Activated naive CD8-positive, alpha-beta T cell treated with anti-CD3 and anti-CD28 coated beads for 36 hours (primary cell): ENCODE measurements at places on chromosomes 16 and 17. TPM values are rescaled to one million over a fixed set of nuclear protein-coding genes. Genes with fewer than 3 reads are reported as not detected.

- no peak for DNase-seq
Observed at GRCh38 chr17:80112471-80113032, 11.2 kb downstream of the GAA start.

GRCh38 chr16:11692171-11692570 is 23.9 kb downstream of the SNN start:
- DNase-seq = no peak

DNA sequence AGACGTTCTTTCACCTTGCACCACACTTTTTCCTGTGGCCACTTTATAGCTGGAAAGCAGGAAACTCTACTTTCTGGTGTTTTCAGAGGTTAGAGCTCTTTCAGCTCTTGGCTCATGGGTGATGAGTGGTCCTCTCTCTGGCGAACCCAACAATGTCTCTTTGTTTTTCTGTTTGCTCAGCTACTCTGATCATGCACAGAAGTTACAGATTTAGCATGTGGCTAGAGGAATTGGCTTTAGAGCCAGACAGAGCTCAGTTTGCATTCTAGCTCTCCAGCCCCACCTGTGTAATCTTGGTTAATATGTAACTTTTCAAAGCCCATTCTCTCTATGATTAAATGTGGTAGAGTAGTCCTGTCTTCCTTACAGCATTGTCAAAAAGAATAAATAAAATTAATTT is 225.2 kb downstream of the HAPSTR1 start:
- no peak for DNase-seq

DNA sequence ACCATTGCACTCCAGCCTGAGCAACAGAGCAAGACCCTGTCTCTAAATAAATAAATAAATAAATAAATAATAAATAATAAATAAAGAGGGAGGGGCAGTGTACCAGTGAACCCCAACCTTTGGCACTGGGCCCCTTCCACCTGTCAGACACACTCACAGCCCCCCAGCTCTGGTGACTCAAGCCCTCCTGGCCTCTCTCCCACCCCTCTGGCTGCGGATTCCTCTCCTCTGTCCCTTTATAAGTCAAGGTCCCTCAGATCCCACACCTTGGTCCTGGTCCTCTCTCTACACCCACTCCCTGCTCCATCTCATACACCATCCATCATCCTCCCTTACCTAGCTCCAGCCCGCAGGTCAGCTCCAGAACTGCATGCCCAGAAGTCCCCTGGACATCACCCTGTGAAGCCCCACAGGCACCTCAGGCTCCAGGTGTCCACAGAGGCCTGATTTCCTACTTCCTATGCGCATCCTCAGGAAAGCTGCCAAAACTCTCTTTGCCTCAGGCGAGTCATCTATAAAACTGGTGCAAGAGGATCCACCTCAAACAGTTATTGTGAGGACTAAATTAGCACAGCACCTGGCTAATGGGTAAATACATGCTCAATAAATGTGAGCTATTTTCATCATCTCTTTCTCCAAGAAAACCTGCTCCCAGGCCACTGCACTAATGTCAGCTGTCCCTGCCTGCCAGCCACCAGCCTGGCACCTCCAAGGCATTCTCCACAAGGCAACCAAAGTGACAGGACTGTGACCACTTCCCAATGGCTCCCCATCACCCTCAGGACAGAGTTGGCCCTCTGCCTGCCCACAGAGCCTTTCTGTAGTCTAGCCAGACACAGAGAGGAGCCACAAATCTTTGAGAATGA is 46.8 kb downstream of the BEAN1 start:
- DNase-seq = no peak

DNA sequence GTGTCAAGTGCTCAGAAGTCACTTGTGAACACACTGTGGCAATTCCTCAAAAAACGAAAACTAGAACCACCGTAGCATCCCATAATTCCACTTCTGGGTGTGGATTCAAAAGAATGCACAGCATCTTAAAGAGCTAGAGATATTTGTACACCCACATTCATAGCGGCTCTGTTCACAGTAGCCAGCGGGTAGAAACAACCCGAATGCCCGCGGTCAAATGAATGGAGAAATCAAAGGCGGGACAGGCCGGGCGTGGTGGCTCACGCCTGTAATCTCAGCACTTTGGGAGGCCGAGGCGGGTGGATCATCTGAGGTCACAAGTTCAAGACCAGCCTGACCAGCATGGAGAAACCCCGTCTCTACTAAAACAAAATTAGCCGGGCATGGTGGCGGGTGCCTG is 337.5 kb downstream of the SEC14L1 start:
- DNase-seq = no peak

- DNase-seq = peak; percentile 89
Observed at GRCh38 chr16:4624827-4625559, 367 bp downstream of the MGRN1 start.

GRCh38 chr17:80724775-80725266 is 180.2 kb downstream of the RPTOR start:
- no peak for DNase-seq

GRCh38 chr16:19771040-19771439 is 53.0 kb downstream of the IQCK start:
- no peak for DNase-seq

GRCh38 chr16:9844361-9844760 is 337.9 kb downstream of the GRIN2A start:
- DNase-seq = no peak

DNA sequence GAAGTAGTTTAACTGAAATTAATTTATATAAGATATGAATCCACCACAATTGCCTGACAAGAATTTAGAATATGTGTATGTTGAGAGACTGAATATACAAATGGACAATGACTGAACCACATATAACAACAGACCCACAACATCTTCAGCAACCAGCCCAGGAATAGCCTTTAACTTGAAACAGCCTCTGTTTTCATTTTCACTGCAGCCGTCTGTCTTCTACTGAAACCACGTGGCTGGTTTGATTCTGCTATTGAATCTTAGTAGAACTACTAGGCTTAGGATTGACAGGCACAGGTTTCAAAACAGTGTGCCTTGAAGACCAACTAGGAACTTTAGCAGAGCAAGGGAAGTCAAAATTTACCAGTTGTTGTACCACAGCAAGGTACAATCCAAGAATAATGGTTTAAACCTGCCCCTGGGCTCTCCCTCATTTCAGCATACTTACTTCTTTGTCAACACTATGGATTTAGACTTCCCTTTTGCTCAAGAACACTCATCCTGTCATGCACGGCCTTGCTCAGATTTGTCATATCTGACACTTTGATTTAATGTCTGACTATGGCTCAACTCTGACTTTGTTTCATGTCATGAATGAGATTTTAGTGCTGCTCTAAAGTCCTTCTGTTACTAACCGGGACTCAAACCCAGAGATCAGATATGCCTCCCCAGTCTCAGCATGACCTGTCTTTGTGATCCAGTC is 355.0 kb downstream of the KIF2B start:
- no peak for DNase-seq

GRCh38 chr17:30958187-30958586 is 12.7 kb upstream of the RNF135 start:
- no peak for DNase-seq

DNA sequence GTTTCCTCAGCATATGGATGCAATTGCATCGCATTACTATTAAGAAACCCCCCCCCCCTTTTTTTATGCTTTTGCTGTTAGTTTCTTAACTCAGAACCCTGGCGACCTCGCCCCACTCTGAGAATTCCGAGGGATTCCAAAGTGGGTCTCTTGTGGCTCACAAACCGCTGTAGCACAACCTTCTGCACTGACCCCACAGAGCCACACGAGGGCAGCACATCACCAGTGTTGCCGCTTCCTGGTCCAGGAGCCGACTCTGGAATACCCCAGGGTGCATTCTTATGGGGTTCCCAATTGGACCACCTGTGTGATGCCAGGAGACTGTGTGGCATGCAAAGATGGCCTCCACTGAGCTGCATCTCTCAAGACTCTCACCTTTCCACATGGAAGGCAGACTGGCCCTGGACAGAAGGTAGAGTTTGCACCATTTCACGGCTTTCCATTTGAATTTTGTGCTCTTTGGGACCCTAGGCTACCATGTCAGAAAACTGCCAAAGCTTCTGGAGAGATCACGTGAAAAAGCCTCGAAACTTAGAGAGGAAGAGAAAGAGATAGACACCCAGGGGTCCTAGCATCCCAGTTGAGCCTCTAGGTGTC is 432.7 kb upstream of the ASIC2 start:
- DNase-seq = peak; percentile 13

The BANP gene
- 25.6 TPM for total RNA-seq

The USP10 gene
- 148 TPM for total RNA-seq

The FOXN1 gene
- total RNA-seq = not detected

The SLC16A6 gene
- total RNA-seq = 5.9 TPM

The ACSM2B gene
- total RNA-seq = not detected

The SOST gene
- not detected for total RNA-seq

The MPV17L gene
- 0.21 TPM for total RNA-seq

The MT1M gene
- total RNA-seq = not detected
